ENCODE measurements at places on chromosomes 2 and 18.

GRCh38 chr2:100692906-100693305 lies 127.0 kb upstream of the NPAS2 start:
- no peak for DNase-seq

DNA sequence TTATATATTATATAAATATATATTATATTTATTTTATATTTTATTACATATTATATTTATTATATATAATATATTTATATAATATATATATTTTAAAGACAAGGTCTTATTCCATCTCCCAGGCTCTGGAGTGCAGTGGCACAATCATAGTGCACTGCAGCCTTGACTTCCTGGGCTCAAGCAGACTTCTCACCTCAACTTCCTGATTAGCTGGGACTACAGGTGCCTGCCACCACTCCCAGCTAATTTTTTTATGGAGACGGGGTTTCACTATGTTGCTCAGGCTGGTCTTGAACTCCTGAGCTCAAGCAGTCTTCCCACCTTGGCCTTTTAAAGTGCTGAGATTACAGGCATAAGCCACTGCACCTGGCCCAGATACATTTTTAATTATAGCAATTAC lies 110.0 kb downstream of the PHLPP1 start:
- no peak for DNase-seq

- no peak for DNase-seq
These were observed 34.7 kb upstream of the NDUFV2 start for GRCh38 chr18:9067823-9068222.

DNA sequence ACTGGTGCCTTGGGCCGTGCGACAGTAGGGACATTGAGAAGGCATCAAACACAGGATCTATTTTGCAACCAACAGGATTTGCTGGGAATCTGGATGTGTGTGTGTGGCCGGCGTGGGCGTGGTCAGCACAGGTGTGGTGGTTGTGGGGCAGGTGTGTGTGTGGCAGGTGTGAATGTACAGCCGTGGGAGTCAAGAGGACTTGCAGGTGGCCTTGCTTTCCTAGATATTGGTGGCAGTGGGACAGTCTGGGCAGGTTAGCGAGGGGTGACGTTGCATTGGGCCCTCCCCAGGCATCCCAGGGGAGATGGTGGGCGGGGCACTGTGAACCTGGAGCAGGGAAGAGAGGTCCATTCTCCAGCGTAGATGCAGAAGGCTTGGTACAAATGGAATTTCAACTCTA lies 3.2 kb upstream of the LIMS2 start:
- DNase-seq = no peak

DNA sequence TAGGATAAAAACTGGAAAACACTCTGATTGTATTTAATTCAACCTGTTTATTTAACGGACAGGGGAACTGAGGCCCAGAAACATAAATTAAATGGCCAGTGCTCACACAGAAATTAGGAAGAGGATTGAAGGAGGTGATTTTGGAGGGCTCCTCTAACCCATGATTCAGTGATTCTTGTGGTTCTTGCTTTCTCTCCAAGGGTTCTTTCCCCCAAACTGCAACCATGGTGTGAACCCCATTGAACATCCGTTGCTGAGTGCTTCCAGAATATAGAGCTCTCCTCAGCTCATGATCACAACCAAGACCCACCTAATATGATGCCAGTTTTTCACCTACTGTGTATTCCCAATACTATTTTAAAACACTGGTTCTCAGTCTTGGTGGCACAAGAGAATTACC lies 41.4 kb downstream of the BMP10 start:
- DNase-seq = no peak

GRCh38 chr2:171702781-171703556 lies 15.7 kb downstream of the DYNC1I2 start:
- DNase-seq = no peak

DNA sequence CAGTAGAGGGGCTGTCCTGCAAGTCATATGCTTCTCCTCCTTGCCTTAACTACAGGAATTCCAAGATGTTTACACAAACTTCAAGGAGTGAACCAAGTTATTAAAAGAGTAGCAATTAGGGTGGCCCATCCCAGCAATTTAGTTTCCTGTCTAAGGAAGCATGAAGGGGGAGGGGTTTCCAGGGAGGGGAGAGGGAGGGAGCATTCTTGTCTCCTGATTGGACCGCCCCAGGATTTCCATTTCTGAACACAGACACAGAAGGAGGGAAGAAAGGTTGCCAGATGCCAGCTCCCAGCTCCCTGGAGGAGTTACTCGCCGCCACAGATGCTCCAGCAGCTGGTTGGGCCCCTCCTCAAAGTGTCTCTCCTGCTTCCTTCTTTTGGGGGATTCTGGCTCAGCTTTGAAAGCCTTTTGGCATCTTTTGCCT lies 107.6 kb downstream of the TRIB2 start:
- no peak for DNase-seq

- no peak for DNase-seq
These were observed 488.6 kb upstream of the HS6ST1 start for GRCh38 chr2:128807317-128807716.

GRCh38 chr2:59969161-59969560 lies 584.3 kb downstream of the BCL11A start:
- no peak for DNase-seq

DNA sequence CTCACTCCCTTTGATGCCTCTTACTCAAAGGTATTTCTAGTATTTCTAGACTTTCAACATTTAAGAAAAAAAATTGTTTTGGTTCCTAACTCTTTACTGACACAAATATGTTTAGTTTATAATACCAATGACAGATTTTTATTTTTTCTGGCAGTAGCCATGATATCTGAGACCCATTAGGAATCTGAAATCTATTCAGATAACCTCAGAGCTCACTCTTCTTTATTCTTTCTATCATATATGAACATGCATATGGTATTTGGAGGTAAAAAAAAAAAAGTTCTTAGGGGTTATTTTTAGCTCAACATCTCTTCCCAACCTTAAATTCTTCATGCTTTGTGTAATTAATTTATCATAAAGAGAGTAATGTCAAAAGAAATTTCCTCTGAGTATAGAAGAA lies 465.5 kb downstream of the CDH2 start:
- no peak for DNase-seq

GRCh38 chr2:231611273-231612108 lies 18.8 kb downstream of the TEX44 start:
- peak; percentile 31 for DNase-seq

DNA sequence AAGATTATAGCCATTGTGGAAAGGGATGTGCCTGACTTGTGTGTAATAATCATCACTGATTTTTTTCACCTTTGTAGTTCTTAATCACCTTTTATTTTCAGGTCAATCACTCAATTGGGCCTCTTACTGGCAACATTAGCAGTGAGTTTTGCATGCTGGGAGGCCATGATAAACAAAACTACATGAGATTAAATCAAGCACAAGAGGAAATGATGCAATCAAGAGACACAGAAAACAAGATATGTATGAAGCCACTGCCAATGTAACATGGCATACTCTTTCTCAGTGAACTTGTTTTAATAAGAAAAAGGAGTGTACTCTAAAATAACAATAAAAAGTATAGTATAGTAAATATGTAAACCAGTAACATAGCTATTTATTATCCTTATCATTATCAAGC lies 69.9 kb upstream of the FSIP2 start:
- no peak for DNase-seq

- DNase-seq = no peak
These were observed 232.3 kb downstream of the KLHL29 start for GRCh38 chr2:23617167-23617810.

- DNase-seq = no peak
These were observed 135.2 kb upstream of the ACVR2A start for GRCh38 chr2:147709655-147710054.

DNA sequence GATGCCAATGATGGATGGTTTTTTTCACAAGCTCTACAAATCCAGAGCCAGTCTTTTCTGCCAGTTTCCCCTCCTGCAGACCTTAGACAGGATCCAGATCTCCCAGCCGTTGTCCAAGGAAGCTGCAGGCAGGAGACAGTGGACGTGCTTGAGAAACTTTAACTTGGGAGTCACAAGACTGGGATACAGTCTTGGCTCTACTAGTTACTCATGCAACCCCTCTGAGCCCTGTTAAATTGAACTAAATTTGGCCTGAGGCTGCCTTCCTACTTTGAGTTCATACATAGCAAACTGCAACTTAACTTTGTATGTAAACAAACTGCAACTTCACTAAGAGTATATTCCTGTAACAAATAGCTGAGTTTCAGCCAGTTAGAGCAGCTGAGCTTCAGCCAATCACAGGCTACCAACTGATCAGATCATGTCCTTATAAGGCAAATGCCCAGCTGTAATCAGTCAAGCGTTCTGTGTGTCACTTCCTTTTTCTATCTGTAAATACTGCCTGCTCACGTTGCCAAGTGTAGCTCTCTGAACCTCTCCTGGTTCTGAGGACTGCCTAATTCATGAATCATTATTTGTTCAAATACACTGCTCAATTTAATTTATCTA lies 140.9 kb downstream of the CAPN13 start:
- DNase-seq = no peak

DNA sequence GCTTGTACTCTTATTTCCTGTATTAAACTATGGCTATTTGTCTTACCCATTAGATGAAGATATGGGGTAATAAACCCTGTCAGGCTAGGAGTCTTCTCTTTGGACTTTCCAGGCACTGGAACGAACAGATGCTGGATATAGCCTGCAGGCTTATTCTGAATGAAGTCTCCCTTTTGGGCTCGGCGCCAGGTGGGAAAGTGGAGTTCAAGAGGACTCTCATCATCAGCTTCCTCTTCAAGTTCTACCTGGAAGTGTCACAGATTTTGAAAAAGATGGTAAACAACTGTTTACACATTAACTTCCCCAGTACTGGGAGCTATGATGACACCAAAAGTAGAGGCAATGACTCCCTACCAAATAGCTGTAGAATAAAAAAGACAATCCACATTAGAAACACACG lies 27.9 kb downstream of the AOX1 start:
- no peak for DNase-seq

DNA sequence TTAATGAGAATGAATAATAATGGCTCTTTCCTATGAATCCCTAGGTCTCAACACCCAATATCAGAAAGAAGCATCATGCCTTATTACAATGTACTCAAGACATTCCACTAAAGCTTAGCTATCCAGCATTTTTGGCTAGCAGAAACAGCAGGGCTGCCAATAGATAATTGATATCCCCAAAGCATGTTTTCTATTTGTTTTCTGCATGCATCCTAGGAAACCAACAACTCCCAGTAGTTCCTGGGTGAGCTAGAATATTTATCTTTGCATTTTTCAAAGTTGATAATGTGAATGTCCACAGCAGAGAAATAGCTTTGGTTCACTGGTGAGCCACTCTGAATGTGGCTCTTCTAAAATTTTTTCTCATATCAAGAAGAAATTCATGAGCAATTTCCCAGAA lies 5.8 kb upstream of the ANTXR1 start:
- DNase-seq = no peak

- no peak for DNase-seq
These were observed 1429.5 kb upstream of the ACVR2A start for GRCh38 chr2:146415291-146415690.

GRCh38 chr2:123747326-123747725 lies 277.8 kb upstream of the CNTNAP5 start:
- DNase-seq = no peak

- DNase-seq = no peak
These were observed 59.0 kb upstream of the ZNF396 start for GRCh38 chr18:35436076-35436649.

- no peak for DNase-seq
These were observed 180.3 kb upstream of the PKDCC start for GRCh38 chr2:41867553-41867952.

- no peak for DNase-seq
These were observed 210.8 kb upstream of the ETAA1 start for GRCh38 chr2:67186326-67186725.

DNA sequence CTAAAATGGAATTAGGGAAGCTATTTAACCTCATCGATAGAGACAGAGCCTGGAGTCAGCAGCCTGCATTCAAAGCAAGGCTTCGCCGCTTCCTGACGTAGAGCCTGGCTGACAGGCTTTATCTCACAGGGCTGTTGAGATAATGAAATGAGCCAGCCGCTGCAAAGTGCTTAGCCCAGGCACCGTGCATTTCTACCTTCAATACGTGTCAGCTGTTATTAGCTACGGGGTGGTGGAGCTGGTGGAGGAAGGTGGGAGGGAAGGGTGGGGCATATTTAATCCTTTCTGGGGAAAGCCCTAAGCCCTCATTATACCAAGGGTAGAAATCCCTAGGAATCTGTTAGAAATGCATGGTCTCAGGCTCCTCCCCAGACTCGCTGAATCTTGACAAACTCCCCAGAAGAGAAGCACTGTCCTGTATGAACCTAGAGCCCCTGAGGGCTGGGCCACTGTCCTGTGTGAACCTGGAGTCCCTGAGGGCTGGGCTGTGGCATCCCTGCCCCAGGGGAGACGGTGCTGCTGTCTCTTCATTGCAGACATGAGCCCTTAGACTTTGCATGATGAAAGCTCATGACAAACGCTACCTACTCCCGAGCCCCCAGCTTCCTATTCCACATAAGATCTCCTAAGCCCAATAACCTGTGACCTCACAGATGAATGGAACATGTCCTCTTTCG lies 72.4 kb downstream of the ALPK2 start:
- DNase-seq = no peak

DNA sequence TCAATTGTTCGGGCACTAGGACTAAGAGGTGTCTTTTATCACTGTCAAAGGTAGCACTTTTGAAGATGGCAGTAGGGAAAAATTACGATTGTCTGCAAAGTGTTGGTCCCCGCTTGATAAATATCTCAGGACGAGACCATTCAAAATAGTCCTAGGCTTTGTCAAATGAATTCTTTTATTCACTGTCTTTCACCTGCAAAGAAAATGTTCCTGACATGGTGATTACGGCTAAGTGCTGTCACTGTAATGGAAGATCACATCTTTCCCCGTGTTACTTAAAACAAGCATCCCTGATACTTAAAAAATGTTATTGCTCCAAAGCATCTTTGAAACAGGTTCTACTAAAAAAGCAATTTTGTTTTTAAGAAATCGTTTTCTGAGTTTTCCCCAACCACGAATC lies 71.7 kb downstream of the KCTD1 start:
- DNase-seq = no peak

- no peak for DNase-seq
These were observed 1656.7 kb upstream of the NXPH2 start for GRCh38 chr2:140436936-140437335.

DNA sequence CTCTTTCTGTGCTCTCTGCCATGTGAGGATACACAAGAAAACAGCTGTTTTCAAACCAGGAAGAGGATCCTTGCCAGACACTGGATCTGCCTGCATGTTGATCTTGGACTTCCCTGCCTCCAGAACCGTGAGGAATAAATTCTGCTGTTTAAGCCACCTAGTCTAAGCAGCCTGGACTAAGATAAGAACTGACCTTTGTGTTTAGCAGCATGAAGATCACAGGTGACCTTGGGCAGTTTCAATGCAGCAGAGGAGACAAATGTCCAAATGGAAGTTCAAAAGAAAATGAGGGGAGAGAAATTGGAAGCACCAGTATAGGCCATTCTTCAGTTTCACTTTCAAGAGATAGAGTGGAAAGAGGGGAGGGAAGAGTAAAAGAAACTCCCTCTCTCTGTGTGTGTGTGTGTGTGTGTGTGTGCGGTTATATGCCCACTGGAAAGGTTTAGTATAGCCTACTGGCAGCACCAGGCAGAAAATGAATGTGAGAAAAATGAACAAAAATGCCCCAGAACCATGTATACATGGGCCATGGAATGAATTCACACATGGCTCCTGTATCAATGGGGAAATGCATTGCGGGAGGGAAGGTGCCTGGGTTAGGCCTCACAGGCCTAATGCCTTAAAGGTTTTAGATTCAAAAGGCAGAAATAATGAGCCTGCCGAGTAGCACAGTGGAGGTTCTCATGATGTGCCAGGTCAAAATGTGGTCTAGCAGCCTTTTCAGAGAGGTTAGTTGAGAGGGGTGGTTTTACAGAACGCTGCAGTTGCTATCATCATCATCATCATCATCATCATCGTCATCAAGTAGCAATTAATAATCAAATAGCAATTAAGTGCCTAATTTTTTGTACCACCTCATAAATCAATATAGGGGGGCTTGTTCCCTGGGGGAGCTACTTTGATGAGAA lies 1.1 kb upstream of the CERS6 start:
- DNase-seq = no peak

Measured in effector memory CD4-positive, alpha-beta T cell (primary cell).